ENCODE measurements at places on chromosomes 7 and 10.

DNA sequence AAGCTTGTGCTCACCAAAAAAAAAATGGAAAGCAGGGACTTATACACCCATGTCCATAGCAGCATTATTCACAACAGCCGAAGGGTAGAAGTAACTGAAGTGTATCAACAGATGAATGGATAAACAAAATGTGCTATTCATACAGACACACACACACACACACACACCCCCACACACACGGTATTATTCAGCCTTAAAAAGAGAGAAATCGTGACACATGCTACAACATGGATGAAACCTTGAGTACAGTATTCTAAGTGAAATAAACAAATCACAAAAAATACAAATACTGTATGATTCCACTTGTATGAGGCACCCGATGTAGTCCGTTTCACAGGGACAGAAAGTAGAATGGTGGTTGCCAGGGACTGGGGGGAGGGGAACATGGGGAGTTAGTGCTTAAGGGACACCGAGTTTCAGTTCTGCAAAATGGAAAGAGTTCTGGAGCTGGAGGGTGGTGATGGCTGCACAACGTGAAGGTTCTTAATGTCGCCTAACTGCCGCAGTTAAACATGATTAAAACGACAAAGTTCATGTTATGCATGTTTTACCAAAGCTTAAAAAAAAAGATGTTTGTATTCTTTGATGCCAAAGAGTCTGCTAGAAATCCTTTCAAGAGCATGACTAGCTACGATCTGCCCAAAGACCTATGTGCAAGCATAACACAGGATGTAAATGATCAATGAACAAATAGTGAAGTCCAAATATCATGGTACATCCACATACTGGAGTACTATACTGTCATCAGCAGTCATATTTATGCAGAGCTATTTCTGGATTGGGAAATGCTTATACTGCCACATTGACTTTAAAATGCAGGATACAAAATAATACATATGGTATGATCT is 7.2 kb downstream of the TNS3 start:
- peak overlapping the region; percentile 57 for H3K4me3 ChIP-seq
- H3K4me1 ChIP-seq = peaks cover 96% of the 10 kb centered on the region
- no peaks in the 10 kb centered on the region for H3K36me3 ChIP-seq
- peak; percentile 48 for DNase-seq

DNA sequence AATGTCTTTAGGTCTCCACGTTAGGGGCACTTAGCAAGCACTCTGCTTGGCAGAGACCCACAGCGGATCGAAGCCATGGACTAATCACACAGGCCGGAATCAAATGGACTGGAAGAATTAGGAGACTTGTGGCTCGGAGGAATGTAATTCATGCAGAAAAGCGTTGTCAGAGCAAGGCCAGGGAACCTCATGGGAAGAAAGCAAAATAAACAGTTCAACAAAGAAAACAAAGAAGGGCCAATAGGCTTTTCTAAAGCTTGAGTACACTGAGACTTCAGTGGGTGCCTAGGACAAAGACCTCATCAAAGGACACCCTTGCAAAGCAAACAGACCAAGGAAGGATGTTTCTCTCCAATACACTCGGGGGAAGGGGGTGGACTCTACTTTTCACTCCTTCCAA is 171.1 kb downstream of the GLI3 start:
- no peaks in the 10 kb centered on the region for H3K36me3 ChIP-seq
- H3K4me3 ChIP-seq = no peak overlapping the region
- DNase-seq = no peak
- no peak overlapping the region for H3K27ac ChIP-seq
- H3K4me1 ChIP-seq = no peaks in the 10 kb centered on the region
- no peaks in the 10 kb centered on the region for H3K27me3 ChIP-seq

- H3K27ac ChIP-seq = peak overlapping the region; percentile 8
- H3K4me3 ChIP-seq = no peak overlapping the region
- H3K27me3 ChIP-seq = no peaks in the 10 kb centered on the region
- peaks cover 53% of the 10 kb centered on the region for H3K36me3 ChIP-seq
- DNase-seq = no peak
Observed at GRCh38 chr7:155648752-155649339, 4.4 kb downstream of the RBM33 start.

DNA sequence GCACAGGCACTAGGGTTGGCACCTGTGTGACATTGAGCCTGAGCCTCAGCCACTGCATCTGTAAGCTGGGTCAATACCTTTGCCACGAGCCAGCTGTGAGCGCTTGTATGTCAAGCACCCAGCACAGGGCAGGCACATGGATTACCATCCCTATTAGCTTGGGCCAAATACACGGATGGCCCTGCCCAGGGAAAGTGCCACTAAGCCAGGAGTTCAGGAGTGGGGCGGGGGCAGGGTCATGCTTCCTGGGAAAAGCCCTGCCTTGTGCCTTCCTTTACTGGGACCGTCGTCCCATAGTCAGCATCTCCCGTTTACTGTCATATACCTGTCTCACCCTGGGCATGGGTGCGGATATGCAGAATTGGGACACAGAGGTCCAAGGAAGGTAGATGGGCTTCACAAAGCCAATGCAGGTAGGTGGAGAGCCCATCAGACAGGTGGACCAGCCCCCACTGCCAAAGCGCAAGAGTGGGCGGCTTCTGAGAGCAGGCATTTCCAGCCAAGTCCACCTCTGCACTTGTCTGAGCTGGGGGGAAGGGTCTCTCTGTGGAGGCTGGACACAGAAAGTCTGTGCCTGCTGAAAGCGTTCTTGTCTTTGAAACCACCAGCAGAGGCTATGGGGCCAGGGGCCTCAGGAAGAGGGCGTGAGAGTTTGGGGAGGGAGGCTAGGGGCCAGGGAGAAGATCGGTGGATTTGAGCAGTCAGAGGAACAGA is 72.6 kb downstream of the VWA2 start:
- no peak overlapping the region for H3K27ac ChIP-seq
- no peak for DNase-seq
- no peaks in the 10 kb centered on the region for H3K27me3 ChIP-seq
- no peaks in the 10 kb centered on the region for H3K36me3 ChIP-seq
- no peak overlapping the region for H3K4me3 ChIP-seq
- no peaks in the 10 kb centered on the region for H3K4me1 ChIP-seq

DNA sequence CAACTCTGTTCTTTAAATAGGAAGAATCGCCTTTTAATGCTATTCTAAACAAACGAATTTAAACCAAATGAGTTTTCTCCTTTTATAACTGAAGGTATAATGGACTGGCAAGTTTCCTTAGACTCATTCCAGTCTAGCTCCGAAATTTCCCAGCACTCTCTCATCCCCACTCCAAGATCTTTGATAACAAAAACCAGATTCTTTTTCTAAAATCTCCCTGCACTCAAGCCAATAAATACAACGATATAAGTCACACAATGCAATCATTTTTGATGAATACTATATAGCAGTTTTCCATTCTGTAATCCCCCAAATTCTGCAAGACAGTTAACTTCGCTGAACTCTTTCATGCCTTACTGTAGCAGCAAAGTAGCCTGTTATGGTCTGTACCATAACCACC is 1.9 kb downstream of the OGA start:
- H3K36me3 ChIP-seq = peaks cover 46% of the 10 kb centered on the region
- no peak for DNase-seq
- H3K4me3 ChIP-seq = peak overlapping the region; percentile 98
- H3K27ac ChIP-seq = peak overlapping the region; percentile 99
- peaks cover 50% of the 10 kb centered on the region for H3K4me1 ChIP-seq
